ENCODE measurements at places on chromosomes 6 and 20.

GRCh38 chr6:68192988-68193387 is 442.1 kb upstream of the ADGRB3 start:
- no peak for ATAC-seq

DNA sequence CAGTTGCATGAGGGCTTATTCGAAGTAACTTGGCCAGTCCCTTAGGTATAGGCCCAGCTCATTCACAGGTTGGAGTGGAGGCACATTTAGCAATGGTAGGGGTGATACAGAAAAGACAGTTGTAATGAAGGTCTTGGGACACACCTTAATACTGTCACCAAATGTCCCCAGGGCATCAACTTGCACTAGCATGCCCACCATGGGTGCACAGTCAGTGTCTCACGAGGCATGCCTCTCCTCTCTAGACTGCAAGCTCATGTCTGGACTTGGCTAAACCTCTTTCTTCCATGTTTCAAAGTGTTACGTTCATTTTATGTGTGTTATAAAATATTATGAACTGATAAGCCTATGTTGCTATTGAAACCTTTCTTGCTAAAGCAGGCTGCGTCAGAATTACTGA is 124.0 kb upstream of the ECI2 start:
- ATAC-seq: no peak

GRCh38 chr6:5663739-5664138 is 343.0 kb downstream of the NRN1 start:
- ATAC-seq: no peak

DNA sequence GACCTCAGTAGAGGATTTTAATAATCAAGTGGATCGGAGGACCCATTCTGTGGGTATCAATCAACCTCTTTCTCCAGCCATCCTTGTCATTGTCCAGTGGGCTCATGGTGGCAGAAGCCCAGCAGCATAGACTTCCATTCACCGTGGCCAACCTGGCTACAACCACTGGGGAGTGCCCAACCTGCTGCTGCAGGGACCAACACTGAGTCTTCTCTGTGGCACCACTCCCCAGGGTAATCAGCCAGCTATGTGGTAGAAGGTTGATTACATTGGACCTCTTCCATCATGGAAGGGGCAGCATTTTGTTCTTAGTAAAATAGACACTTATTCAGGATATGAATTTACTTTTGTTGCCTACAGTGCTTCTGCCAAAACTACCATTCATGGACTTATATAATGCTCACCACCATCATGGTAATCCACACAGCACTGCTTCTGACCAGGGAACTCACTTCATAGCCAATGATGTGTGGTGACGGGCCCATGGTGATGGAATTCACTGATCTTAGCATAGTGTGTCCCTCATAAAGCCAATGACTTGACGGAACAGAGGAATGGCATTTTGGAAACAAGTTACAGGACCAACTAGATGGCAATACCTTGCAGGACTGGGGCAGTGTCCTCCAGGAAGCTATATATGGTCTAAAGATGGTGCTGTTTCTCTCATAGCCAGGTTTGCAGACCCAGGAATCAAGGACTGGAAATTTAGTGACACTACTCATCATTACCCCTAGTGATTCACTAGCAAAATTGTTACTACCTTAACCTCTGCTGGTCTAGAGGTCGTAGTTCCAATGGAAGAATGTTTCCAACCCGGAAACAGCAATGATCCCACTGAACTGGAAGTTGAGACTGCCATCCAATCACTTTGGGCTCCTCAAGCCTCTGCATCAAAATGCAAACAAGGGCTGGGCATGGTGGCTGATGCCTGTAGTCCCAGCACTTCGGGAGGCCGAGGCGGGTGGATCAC is 7.6 kb downstream of the CD24 start:
- ATAC-seq: no peak

DNA sequence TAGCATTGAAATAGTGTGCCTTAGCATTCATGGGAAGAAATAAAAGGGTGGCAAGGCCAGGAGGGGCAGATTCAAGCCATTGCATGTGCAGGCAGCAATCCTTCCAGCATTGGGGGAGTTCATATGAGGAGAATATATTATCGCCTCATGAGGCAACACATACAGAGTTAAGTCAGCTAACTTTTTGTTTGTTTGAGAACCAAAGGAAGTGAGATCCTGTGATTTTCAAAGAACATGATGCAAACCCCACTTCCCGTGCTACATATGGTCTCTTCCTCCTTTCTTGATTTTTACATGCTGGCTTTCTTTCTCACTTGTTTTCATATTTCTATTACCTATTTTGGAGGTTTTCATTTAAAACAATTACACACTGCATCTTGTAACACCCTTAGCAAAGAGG is 579.7 kb upstream of the ARID1B start:
- ATAC-seq: no peak

DNA sequence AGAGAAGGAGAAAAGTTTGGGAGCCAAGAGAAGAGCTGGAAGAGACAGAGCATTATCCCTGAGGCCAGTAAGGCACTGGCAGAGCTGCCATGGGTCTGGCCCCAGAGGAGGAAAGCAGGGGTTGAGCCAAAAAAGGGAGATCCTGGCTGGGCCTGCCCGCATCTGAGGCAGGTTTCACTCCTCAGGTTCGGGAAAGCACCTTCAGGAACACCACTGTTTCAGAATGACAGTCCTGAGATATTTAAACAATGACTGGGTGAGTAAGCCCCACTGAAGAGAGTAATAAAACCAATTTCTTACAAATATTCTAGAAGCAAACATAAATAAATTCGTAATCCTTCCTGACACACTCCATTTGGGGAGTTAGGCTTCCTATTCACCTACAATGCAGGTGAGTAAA is 152.2 kb downstream of the BACH2 start:
- ATAC-seq: peak; percentile 87

- no peak for ATAC-seq
These were observed 3.9 kb downstream of the RWDD1 start for GRCh38 chr6:116575227-116575626.

- ATAC-seq: no peak
These were observed 519 bp downstream of the CBLN4 start for GRCh38 chr20:56004611-56005388.

- no peak for ATAC-seq
These were observed 70.3 kb downstream of the PREP start for GRCh38 chr6:105332576-105332975.

DNA sequence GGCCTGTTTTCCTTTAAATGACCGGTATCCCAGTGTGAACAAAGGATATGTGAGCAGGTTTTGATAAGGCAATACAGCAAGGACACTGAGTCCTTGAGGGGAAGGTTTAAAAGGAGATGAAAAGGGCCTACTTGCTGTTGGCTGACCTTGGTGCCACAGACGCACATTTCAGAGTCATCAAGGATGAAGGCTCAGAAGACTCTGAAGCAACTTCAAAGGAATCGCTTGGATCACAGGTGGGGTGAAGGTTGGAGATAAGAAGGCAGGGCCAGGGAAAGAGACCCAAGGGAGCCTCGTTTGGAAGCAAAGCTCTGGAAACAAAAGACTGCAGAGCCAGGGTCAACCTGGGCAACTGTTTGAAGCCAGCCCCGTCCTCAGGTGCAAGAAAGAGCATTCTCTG is 30.1 kb upstream of the PNPLA1 start:
- ATAC-seq: no peak

DNA sequence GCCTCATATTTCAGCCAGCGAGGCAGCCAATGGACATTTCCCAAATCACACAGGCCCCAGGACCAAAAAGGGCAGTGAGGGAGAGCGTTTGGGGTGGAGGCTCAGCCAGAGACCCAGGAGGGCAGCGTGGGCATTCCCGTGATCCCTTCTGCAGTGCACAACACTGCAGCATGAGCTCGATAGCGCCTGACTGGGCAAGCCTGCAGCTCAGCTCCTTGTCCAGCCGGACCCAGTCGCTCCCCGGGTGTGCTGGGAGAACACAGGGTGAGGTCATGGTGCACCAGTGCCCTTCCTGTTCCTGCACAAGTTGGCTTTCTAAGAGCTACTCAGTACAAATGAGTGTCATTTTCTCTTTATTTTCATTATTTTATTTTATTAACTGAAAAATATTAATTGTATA is 5.9 kb downstream of the TTLL2 start:
- ATAC-seq: no peak
